ENCODE measurements at places on chromosomes 3 and 15.
A peak's percentile ranks its signal among the peaks of the same experiment; 100 is the strongest.

DNA sequence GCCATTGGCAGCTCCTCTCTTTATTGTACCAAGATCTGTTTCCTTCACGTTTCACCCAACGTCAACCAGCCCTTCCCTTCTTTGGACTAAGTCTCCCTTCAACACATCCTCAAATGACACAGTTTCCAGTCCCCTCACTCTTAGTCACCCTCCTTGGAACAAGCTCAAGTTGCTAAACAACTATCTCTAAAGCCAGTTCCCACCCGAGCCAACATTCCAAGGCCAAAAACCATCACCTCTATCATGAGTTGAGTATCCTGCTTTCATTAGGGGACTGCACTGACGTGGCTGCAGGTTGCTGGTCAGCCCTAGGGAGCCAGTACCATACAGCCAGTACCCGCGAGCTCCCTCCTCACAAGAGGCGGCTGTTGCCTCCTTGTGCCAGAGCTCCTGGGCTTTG is 73.8 kb downstream of the LIPC start:
- DNase-seq, result no peak

GRCh38 chr15:66102563-66103292 is 150.8 kb downstream of the MEGF11 start:
- no peak for DNase-seq

DNA sequence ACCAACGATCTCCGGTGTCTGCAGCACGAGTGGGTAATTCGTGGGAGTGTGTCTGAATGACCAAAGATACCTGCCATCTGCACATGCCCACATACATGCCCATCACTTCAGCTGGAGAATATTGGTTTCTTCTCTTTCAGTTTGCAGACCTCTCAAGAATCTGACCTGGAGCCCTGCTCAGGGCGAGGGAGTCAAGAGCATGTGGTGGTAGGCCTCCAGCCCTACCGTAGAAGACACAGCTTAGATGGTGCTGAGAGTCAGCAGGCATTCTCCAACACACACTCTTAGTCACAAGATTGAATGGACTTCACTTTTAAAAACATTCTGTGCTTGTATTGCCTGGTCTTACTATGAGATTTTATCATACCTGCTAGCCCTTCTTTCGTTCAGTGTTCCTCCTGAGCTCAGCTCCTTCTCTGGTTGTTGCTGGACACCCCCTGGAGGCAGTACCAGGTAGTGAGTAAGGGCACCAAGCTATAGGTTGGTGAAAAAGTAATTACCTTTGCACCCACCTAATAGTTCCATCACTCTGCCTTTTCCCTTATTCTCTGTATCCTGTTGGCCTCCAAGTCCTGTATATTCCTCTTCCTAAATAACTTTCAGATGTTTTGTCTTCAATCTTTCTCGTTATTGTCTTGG is 252.0 kb downstream of the CACNA2D3 start:
- no peak for DNase-seq

- DNase-seq, result peak; percentile 15
Measured at GRCh38 chr3:107421170-107421792, 44.0 kb downstream of the CCDC54 start.

DNA sequence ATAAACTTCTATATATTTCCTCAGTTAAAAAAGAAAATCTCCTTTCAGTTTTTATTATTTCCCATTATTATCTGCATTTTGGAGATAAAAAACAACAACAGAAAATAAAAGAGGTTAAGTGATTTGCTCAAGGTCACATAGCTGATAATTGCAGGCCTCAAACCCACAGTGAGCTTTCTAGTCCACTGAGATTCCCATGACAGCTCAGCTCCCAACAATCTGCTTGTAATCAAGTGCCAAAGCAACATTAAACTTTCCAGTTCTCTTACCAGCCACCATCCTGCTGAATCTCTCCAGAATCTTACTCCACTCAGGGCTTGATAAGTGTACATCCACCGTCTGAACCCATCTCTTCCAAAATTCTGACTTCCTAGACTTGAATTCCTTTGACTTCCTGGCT is 318.2 kb upstream of the SEMA6D start:
- no peak for DNase-seq

- no peak for DNase-seq
Measured at GRCh38 chr3:103960819-103961218, 1405.9 kb upstream of the ALCAM start.

DNA sequence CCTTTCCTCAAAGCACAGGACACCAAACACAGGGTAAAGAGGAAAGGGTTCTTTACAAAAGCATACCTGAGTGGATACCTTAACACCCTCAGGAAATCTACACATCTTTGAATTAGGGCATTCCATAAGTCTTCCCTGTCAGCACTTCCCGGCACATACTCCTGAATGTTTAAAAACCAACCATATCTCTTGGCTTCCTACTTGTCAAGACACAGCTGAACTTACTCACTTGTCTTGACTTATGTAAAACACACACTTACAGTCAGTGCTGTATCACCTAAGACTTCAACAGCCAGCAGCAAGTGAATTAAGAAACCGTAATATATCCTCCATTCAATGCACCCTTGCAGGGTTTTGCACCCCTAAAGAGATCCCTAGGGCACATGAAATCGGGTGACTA is 17.5 kb downstream of the IL1RAP start:
- no peak for DNase-seq

DNA sequence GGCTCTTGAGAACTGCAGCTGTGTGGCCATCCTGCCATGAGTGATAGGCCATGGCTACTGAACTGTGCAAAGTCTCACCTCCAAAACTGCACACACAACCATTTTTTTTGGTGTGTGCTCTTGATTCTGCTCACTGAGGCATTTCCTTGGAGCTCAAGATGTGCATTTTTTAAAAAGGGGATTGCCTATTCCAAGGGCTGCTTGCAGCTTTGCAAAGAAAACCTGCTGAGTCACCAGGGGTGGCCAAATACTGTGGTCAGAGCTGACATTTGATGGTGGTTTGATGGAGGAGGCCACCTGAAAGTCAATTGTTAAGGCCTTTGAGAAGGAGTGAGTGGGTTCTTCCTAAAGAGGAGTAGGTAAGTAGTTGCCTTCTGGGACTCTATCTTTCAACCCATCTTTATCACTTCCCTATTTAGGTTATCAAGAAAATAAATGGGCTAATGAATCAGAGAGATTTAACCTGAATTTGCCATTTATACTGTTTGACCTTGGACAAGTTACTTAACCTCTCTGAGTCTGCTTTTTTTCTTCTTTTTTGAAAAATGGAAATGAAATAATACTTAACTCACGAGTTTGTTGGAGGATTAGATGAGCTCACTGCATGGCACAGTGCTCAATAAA is 87.9 kb downstream of the CHST2 start:
- no peak for DNase-seq

DNA sequence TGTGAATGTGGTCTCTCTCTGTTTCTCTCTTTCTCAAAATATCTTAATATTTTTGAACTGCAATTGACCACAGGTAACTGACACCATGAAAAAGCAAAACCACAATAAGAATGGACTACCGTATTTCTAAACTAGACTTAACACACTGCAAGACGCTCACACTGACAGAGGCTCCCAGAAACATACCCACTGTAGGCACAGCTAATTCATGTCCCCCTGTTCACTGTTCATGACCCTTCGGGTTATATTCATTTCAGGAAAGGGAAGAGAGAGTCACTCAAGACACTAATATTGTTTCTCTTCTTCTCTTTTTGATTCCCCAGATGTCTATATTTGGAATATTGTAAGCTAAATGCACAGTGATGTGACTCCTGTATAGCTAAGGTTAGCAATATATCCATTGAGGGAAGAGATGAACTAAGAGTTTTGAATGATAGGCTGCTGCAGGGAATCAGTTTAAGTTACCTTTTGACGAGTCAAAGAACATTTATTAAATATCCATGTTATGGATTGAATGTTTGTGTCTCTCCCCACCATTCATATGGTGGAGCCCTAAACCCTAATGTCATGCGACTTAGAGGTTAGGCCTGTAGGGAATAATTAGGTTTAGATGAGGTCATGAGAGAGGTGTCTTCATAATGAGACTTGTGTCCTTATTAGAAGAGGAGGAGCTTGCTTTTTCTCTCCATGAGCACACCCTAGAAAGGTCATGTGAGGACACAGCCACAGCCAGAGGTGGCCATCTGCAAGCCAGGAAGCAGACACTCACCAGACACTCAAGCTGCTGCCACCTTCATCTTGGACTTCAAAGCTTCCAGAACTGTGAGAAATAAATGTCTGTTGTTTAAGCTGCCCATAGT is 216.6 kb upstream of the GRM7 start:
- no peak for DNase-seq

DNA sequence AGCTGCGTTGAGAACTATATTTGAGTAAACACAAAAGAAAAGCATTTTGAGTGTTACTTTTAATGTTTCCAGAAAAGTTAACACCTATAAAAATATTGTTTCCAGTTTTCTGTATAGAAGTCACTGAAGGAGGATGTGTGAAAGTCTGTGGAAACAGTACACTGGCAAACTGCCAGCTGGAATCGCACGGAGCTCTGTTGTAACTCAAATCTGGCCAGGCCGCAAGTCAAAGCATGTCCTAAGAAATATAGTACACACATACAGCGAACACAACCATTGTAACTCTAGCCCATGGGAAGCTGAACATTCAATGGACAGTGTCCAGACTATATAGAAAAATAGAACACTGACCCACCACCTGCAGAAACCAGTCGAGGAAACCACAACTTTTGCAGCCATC is 657.2 kb downstream of the FHIT start:
- DNase-seq, result no peak

DNA sequence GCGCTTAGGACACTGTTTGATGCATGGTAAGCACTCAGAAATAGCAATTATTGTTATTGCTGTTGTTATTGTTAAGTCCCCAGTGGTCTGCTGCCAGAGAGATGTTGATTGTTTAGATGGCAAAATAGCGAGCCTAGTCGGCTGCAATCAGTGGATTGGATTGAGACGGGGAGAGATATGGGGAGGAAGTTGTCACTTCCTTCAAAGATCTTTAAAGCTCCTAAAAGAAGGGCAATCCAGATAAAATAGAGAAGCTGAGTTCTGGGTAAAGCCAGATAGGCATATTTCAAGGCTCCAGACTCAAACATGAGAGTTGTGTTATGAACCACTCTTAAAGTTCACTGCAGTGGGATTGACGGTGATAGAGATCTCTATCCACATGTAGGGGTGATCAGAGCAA is 64.5 kb downstream of the RYR3 start:
- DNase-seq, result no peak

- DNase-seq, result no peak
Measured at GRCh38 chr3:59995563-59995962, 945.7 kb upstream of the CFAP20DC start.

DNA sequence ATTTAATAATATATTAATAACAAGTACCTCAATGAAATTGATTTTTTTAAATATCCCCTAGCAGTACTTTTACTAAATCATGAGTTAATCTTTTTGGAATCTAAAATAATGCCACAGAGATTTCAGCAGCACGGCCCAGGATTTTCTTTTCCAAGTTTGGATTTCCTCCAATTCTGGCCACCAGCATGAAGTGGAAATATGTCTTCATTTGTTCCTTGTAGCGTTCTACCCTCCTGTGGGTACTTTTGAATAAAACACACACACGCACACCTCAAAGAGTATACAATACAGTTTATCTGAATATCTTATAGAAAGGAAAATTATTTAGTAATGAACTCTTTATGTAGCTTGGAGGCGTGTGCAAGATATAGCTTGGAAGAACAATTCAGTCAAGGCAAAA is 125.1 kb upstream of the STT3B start:
- no peak for DNase-seq

DNA sequence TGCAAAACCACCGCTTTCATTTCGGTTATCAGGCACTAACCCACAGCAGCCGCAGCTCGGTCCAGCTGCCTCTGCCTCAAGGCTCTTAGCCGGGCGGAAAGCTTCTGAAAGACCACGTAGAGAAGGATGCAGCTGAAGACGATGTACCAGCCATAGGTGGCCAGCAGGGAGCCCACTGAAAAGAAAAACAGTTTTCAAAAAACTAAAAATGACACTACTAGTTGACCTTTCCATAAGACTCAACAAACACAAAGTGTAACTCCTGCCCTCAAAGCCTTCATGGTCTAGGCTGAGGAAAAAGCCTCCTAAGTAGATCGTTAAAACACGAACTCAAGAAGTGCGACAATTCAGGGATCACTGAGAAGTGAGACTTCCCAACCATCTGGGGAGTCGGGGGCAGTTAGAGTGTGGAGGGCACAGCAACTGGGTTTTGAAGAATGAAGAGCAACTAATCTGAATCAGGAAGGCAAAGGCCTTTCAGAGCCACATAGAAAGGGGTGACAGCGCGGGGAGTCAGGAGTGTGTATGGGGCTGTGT is 716 bp downstream of the SELENOS start:
- DNase-seq, result no peak

GRCh38 chr3:106068381-106068780 is 199.6 kb upstream of the CBLB start:
- DNase-seq, result no peak

DNA sequence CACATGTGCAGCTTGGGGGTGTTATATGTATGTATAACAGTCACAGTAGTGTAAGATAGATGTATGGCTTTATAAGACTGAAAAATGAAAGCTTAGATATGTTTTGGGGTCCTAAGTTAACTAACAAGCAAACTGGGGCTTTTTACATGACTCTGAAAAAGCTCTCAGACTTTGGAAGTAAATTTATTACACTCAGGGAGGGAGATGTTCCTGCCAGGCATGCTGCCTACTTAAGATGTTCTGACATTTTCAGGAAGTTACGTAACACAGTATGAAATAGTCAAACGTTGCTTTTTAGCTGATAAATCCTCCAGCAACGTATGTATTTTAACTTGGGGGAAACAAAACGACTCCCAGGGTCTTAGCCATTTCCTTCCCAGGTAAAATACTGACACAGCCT is 1.7 kb upstream of the IFT57 start:
- no peak for DNase-seq

GRCh38 chr3:49653621-49654020 is 20.5 kb upstream of the APEH start:
- no peak for DNase-seq

DNA sequence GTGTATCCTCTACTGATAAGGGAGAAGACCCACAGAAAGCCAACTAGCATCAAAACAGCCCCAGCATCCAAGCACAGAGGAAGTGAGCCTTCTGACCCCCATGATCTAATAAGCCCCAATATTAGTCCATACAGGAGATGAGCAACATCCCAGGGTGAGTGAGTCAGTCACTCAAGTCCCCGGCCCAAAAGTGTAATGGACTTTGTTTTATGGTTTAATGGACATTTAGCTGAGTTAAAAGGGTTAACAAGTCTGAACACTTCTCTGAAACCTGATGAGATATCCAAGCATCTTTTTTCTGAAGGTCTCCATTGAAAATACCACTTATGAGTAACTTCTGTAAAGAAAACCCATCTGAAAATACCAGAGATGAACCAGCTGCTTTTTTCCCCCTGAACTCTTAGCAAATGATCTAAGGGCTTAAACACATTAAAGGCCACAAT is 115.6 kb downstream of the GREM1 start:
- DNase-seq, result no peak

- DNase-seq, result no peak
Measured at GRCh38 chr15:76252249-76252648, 59.0 kb downstream of the ETFA start.
